ENCODE measurements at places on chromosomes 2 and 18.

DNA sequence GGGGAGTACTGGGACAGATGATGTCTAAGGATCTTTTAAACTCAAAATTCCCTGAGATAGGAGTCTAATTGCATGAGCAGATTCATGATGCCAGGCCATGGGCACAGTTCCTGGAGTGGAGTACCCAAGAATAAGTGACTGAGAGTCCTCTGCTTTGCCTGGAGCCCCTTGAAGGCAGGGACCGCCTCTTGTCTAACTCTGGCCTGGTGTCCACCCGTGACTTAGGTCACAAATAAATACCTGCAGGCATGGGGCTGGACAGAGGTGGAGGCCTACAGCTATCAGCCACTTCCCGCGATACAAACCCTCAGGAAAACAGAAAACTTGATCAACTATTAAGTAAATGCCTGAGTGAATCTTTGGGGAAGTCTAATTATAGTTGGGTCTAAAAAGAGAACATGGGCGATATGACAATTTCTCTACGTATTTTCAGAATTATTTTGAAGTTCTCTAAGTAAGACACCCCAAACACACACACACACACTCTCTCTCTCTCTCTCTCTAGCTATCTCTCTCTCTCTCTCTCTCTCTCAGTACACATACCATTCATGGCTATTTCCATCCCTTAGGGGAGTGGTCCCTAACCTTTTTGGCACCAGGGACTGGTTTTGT is 1.8 kb upstream of the WIPF1 start:
- DNase-seq, result no peak

GRCh38 chr2:181128199-181128598 is 147.8 kb downstream of the UBE2E3 start:
- no peak for DNase-seq

GRCh38 chr18:50279752-50280151 is 1.6 kb downstream of the MBD1 start:
- no peak for DNase-seq

DNA sequence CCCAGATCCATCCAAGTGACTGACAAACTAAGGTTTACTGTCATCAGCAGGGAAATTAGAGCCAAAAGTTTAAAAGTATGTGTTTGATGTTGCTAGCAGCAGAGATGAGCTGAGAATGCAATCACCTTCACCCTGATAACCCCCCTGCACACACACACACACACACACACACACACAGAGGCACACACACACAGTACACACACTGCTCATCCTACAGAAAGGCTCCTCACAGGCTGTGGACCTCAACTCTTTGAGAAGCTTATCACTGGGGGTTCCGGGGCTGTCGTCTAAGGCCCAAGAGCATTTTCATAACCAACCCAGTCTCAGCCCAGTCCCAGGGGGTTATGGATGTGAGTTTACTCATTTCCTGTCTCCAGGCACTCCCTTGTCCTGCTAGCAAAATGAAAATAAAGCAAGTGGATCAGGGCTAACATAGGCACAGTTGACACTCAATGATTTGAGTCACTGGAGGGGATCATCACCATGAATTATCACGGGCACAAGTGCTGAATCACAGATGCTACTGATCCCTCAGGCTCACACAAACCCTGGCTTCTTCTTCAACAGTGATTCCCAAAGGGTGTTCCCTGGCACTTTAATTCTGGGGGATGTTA is 76.6 kb downstream of the ALK start:
- DNase-seq, result no peak

GRCh38 chr2:207950063-207950760 is 75.1 kb downstream of the PLEKHM3 start:
- no peak for DNase-seq

GRCh38 chr2:60445684-60446179 is 107.7 kb downstream of the BCL11A start:
- DNase-seq, result no peak

DNA sequence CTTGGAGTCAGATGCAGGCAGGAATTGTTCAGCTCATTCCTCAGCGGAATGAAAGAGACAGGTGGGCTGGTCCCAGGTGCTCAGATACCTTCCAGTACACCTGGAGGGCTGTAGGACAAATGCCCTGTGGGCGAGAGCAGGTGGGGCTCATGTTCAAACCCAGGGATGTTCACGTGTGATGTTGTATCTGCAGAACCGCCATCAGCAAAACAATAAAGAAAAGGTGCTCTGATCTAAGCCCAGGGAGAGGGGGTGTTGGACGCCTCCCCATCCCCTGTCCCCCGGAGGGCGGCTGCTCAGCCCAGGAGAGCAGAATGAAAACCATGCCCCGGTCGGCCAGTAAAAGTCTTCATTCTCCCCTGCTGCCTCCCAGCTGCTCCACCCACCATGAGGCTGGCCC is 197.4 kb downstream of the HAUS1 start:
- DNase-seq, result no peak

GRCh38 chr2:192887337-192887736 is 692.6 kb upstream of the TMEFF2 start:
- DNase-seq, result no peak

DNA sequence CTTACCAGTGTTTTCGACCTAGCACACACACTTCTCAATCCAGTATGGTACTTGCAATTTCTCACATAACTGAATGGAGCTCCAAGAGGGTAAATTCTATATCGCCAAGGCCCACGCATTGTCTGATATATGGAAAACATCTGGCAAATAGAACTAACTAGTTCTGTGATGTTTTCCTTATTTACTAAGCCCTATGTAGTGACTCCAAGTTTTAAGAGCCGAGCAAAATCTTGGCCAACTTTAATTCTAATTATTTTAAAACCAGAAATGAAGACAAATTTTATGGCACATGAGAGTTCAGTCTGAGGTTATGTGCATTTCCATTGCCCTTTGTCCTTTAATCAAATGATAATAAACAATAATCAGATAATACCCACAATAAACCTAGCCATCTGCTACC is 1119.7 kb upstream of the CNTNAP5 start:
- no peak for DNase-seq

GRCh38 chr2:126699018-126699417 is 43.1 kb downstream of the GYPC start:
- DNase-seq, result no peak

GRCh38 chr2:191885098-191885497 is 38.2 kb upstream of the CAVIN2 start:
- no peak for DNase-seq

DNA sequence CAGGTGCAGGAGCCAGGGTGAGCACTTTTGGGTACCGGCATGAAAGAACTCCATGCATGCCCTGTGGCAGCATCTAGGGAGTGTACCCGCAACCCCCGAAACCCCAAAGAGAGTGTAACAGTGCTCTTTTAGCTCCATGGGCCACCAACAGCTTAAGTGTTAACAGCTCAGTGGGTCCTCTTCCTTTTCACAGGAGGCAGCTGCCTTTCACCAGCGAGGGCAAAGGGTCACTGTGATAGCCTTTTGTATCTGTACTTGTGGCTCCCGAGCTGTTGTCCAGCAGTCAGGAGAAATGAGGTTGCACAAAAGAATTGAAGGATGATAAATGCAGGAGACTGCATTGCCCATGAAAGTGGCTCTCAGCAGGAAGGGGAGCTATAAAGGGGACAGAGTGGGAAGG is 1166.3 kb upstream of the ACVR2A start:
- DNase-seq, result no peak

DNA sequence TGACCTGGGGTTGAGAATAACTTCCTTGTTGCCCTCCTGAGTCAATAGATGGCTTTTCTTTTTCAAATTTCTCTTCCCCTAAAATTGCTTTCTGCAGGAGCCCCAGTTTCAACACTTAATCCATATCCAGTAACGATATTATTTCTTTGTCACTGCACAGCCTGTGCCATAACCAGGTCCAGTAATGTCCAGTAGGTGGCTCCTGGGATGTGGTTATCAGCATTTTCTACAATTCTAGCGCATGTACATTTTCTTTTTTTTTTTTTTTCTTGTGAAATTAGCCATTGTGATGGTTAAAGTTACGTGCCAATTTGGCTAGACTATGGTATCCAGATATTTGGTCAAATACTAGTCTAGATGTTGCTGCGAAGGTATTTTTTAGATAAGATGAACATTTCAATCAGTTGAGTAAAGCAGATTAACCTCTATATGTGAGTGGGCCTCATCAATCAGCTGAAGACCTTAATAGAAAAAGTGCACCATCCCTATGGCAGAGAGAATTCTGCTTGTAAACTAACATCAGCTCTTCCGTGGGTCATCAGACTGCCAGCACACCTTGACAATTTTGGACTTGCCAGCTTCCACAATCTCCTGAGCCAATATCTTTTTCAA is 72.9 kb upstream of the SCG2 start:
- DNase-seq, result no peak

GRCh38 chr2:236503100-236503499 is 66.5 kb upstream of the ACKR3 start:
- no peak for DNase-seq

Measured in NCI-H2029 treated with DMSO at 0.1 percent for 48 hours (cell line).